ENCODE measurements at places on chromosomes 4 and X.
A peak's percentile ranks its signal among the peaks of the same experiment; 100 is the strongest.

DNA sequence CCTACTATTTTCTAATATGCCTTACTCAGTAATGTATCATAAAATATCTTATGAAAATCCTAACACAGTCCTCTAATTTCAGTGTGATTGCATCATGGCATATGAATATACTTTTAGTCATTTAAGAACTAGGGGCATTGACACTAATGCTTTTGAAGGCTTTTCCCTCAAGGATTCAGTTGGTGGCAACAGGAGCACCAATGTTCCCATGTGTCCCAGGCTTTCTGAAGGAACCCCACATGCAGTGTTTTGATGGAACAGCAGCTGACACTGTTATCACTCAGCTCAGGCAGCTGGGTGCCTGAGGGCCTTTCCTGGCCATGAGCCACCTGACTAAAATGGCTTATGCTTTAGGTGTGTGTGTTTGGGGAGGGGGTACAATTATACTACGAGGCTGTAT, 348.3 kb downstream of the ARHGAP24 start:
- no peak for DNase-seq

- no peak for DNase-seq
These were observed 99.4 kb downstream of the C4orf51 start for GRCh38 chr4:145779319-145779801.

GRCh38 chrX:28379103-28379502, 208.1 kb upstream of the IL1RAPL1 start:
- DNase-seq: no peak

DNA sequence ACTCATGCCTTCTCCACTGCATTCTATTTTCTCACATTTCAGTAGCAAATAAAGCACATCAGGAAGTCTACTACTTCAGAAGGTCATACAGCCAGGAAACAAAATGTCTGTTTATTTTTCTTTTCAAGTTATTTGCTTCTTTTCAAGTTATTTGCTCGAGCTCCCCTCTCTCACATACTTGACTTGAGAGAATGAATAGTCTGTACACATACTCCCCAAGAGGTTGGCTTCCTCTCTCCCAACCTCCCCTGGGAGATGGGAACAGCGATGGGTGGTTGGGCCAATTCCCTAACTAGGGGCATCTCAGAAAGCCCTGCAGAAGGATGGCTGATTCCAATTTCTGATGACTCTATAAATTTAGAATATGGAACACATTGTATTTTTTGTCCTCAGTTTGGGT, 64.7 kb upstream of the PTPN13 start:
- DNase-seq: no peak

GRCh38 chr4:2348786-2349185, 69.7 kb downstream of the ZFYVE28 start:
- no peak for DNase-seq

GRCh38 chr4:127920521-127920920, 39.8 kb downstream of the PLK4 start:
- no peak for DNase-seq

- DNase-seq: no peak
These were observed 43.2 kb downstream of the ASMT start for GRCh38 chrX:1658071-1658491.

- no peak for DNase-seq
These were observed 224.9 kb upstream of the SMIM31 start for GRCh38 chr4:164529058-164529457.

GRCh38 chr4:177128306-177128705, 181.4 kb upstream of the NEIL3 start:
- DNase-seq: no peak

DNA sequence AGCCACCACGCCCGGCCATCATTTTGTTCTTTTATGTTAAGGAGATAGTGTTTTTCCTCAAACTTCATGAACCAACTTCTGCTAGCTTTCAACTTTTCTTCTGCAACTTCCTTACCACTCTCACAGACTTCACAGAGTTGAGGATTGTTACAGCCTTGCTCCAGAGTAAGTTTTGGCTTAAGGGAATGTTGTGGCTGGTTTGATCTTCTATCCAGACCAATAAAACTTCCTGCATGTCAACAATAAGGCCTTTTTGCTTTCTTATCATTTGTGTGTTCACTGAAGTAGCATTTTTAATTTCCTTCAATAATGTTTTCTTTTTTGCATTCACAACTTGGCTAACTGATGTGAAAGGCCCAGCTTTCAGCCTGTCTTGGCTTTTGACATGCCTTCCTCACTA, 12.7 kb upstream of the TET2 start:
- no peak for DNase-seq

GRCh38 chr4:11354531-11354930, 74.2 kb downstream of the HS3ST1 start:
- no peak for DNase-seq

- DNase-seq: no peak
These were observed 14.3 kb upstream of the C4orf50 start for GRCh38 chr4:6032249-6033244.

DNA sequence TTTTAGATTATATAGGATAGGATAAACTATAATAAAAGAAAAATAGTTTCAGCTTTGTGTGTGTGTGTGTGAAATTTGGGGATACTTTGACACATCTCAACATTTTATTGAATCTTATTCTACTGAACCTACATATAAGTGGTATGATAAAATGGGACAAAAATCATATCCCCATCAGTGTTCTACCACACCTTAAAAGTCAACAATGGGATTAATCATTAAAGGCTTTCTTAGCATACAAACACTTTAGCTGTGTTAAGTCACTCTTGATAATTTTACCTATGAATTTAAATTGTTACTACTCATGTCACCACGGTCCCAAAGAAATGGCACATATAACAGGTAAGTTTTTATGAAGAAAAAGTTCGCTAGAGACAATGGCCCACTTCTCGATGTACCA, 37.7 kb upstream of the LRBA start:
- DNase-seq: no peak

DNA sequence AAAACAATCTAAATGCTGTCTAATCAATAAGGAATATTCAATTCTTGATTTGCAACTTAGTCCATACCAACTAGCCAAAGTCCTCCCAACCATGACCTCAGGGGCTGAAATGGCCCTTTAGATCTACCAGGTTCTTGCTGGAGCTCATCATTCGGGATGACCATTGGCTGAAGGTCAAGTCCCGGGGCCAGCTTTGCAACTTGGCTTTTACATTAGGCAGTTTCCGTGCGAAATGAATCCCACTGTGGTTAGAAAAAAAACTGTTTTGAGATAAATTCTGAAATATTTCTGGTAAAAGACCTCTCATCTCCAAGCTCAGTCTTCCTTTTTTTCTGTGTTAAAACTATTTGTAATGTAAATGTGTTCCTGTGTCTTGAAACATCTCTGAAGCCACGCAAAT, 178.6 kb downstream of the TENM3 start:
- DNase-seq: no peak

DNA sequence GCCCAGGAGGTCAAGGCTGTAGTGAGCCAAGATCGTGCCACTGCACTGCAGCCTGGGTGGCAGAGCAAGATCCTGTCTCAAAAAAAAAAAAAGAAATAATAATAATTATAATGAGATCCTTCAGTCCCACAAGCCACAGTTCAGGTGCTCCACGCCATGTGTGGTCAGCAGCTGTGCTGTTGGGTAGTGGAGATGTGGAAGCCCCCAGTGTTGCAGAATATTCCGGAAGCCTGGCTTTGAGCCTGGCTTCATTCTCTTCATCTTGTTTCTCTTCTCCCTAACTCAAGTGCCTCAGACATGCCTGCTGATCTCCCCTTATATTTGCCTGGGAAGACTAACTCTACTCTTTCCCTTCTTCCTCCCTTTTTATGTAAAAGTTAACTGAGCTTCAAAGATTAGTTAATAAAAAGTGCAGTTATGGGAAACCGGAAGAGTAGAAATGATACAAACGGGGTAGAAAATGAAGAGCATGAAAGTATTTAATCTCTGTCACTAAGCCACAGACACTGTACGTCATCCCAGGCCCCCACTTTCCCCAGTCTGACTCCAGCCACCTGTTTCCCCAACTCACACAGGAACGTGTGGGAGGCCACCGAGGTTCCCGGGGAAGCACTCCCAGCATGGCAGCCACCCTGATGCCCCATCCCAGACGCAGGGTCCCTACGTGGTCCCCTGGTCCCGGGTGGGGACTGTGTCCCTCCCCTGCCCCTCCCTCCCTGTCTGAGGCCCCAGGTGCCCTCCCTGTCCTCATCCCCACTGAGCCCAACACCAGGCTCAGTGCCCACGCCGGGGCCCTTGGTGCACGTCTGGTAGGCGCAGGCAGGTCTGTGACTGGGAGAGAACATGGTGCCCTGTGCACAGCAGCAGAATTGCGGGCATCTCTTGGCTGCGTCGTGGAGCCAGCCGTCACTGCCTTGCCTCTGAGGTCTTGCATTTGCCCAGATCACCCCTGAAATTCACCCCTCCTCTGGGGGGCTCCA, 24.0 kb downstream of the PCGF3 start:
- no peak for DNase-seq

DNA sequence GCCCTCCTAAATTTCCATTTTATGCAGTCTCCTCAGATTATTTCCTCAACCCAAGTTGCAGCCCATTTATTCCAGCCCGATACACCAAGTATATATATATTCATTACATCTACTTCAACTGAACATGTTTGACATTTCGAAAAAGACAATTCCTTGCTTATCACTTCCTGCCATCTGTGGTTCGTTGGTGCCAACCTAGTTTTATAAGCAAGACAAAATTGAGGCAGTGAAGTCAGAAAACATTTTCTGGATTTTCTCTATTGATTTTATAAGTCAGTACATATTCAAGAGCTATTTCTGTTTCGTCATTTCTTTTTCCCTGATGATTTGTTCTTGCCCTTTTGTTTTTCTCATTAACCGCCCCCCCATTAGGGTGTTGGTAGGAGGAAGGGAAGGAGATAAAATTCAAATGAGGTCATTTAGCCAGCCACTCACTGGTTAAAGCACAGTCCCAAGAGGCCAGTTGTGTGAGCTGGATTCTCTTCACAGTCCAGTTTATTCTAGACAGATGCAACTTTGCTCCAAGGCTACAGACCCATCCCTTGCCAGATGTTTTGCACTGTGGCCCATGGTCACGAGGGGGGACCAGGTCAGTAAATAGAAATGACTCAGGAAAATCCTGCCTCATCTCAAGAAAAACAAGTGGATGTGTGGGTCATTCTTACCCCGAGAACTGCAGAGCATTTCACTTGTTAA, 20.3 kb upstream of the VEGFD start:
- no peak for DNase-seq

DNA sequence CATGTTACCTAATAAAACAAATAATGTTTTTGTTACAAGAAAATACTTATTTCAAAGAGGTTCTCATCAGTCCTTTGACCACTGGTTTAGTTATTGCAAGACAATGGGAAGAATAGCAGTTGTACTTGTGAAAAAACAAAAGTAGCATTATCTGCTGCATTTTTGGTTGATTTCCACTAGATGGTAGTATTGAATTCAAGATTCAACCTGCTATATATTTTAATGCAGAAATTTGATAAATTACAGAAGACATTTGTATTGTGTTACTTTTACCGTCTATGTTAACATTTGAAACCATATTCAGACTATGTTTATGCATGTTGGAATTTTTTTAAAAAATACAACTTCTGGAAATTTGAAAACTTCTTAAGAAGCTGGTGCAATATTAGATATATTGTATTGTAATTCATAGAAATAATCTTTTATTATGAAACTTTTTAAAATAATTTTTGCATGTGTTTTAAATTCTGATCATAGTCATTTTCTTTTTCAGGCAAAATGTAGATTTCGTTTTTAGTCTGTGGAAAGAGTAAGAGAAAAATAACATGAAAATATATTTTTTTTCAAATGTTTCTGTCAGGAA, 56.4 kb downstream of the SPCS3 start:
- DNase-seq: no peak

- no peak for DNase-seq
These were observed 25.4 kb upstream of the ACSL1 start for GRCh38 chr4:184851200-184851541.

DNA sequence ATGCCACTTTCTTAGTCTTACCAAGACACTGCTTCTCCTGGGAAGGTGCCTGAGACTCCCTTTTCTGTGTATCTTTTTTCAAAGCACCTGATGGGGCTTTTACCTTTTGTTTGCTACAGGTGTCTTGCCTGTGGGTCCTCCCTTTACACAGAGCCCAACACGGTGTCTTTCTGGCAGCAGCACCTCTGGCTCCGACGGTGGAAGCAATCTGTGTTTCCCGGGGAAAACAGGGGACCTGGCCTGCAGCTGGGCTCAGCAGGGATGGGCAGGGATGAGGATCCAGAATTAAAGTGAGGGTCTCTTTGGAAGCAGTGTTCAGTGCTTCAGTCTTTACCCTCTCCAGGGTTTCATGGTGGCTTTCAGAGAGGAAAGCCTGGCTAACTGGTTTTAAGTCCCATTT, 11.3 kb downstream of the POU4F2 start:
- DNase-seq: no peak

- no peak for DNase-seq
These were observed 73.0 kb downstream of the LUZP4 start for GRCh38 chrX:115362334-115363095.

- DNase-seq: no peak
These were observed 25.2 kb upstream of the ANAPC4 start for GRCh38 chr4:25351777-25352416.

DNA sequence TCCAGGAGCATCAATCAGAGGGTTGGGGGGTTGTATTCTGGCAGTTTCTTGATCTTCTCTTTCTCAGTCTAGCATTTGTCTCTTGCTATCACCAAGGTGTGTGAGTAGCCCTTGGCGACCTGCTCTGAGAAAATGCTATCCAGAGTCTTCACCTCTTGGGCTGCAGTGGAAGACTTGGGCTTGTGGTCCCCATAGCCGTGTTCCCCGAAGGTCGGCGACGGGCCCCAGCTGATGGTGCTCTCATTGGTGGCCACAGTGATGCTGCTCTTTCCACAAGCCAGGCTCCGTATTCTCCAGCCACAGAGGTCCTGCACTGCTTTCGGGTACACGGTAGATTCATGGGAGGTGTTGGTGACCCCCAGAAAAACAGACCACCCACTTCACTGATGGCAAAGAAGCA, 25.9 kb upstream of the ETNPPL start:
- no peak for DNase-seq

DNA sequence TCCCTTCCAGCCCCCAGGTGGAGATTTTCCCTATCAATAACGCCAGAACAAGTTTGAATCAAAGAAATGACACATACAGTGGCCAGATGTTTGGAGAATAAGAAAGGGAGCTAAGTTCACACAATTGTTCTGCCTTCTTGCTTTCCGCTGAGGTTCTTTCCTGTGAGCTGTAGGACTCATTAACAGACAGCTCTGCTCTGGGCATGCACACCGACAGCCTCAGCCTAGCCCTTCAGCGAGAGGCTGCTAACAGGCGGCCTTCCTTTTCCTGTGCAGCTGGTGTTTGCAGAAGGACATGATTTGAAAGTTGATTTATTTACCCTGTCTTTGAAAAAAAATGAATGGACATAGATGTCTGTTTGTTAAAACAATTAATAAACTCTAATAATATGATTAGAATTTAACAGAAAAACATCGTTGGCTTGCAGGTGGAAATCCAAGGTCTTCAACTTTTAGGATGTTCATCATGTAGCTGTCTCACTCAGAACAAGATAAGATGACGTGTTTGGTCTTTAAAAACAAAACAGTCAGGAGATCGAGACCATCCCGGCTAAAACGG, 183.3 kb downstream of the KDR start:
- DNase-seq: no peak

GRCh38 chr4:86359944-86360478, at the start of gene MAPK10:
Gene MAPK10 (minus strand): TSS chr4:86360053.
- DNase-seq: peak; percentile 10

GRCh38 chrX:134738445-134738844, 80.2 kb upstream of the PLAC1 start:
- DNase-seq: no peak

- no peak for DNase-seq
These were observed 616 bp downstream of the MAML3 start for GRCh38 chr4:140153419-140153717.

- DNase-seq: no peak
These were observed 77.4 kb upstream of the EFNB1 start for GRCh38 chrX:68751372-68751771.

All from progenitor cell of endocrine pancreas (in vitro differentiated cells).